HepG2 (cell line): ENCODE measurements at places on chromosomes 3 and 15. TPM values are rescaled to one million over a fixed set of nuclear protein-coding genes. Genes with fewer than 3 reads are reported as not detected.

GRCh38 chr3:119627461-119627860, 29.8 kb downstream of the PLA1A start:
- DNase-seq = no peak

- peak; percentile 92 for DNase-seq
Measured at GRCh38 chr3:196081834-196082618, at the start of gene TFRC. Gene TFRC, minus strand, starts transcription at chr3:196082090. Its CDS starts 4,991 bp downstream, at chr3:196077099.

VWA5B2 gene
- total RNA-seq = 0.04 TPM in 1 of 2 replicates, not detected in the other

- DNase-seq = no peak
Measured at GRCh38 chr3:15638891-15639262, 37.3 kb downstream of the BTD start.

DNA sequence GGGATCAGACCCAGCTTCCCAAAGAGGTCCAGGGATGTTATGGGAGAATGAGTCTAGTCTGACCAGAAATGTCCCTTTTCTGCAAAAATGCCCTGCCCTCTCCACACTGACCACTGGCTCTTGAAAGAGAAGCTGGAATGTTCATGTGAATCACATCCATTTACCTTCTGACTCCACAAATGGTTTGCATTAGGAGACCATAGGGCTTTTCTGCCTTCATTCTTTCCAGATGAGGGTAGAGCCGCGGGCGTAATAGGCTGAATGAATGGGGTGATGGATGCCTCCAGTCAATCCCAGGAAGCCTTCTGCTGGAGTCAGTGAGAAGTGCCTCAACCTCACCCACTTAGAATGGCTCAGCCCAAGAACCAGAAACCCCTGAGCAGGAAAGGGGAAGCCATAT, 47.2 kb upstream of the IREB2 start:
- DNase-seq = no peak

DNA sequence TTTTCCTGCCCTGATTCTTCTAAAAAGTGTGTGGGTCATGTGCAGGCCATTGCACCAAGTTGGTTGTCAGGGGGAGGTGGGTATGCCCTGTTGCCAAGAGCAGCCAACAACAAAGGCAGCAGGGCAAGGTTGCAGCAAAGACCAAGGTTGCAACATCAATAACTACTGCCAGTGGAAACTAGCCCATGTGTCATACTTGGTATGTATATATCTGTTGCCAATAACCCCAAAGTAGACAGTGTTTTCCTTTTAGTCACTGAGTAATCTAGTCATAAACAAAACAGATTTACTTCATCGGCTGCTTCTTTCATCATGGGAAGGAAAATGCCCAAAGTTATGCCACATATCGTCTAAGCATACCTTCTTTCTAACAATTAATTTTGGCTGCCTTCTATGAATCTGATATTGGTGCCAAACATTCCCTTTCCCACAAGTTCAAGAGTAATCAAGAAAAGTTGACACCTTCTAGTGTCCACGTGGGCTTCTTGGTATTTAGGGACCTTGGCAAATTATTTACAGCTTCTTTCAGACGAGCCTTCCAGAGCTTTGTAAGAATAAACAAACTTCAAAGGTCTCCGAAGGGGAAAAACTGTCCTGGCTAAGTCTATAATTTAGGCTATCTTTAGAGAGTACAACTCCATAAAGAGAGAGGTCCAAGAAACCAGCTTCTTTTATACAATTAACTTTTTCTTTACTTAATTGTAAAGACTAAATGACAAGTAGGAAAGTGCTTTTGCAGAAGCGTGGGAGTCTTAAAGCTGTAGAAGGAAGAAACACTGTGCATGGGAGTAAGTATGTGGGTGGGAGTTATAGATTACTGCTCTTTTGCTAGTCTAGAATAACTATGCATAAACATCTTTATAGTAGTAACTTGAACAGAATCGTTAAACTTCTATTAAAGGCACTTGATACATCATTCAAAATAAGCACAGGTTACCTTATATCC, 10.0 kb upstream of the MBNL1 start:
- DNase-seq = peak; percentile 94

PLA2G4E gene
- not detected in 2 replicates for total RNA-seq

GRCh38 chr3:119301662-119302061, 7.5 kb downstream of the ARHGAP31 start:
- no peak for DNase-seq

DNA sequence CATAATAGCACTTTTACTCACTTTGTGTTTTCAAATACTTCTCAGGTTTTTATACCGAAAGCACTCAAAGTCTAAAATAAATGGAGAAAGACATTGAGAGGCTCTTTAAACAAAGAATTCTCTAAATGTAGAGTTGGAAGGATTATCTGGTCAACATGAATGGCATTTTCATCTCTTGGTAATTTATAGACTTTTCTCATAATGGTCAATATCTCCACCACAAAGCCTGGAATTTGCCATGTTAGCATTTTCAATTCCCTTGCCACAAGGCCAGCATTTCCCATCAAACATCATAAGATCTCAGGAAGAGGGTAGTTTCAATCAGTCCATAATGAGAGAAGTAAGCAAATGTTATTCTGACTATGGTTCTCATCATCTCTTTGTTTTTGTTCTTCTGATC, 293.0 kb downstream of the CADM2 start:
- no peak for DNase-seq
